ENCODE measurements at places on chromosomes 5 and 9.

GRCh38 chr5:56314529-56314928 lies 81.4 kb upstream of the ANKRD55 start:
- peak; percentile 37 for DNase-seq

GRCh38 chr5:17373406-17373805 lies 124.6 kb upstream of the TAF11L2 start:
- no peak for DNase-seq

- no peak for DNase-seq
Measured at GRCh38 chr9:127222388-127223095, 42.0 kb upstream of the GARNL3 start.

DNA sequence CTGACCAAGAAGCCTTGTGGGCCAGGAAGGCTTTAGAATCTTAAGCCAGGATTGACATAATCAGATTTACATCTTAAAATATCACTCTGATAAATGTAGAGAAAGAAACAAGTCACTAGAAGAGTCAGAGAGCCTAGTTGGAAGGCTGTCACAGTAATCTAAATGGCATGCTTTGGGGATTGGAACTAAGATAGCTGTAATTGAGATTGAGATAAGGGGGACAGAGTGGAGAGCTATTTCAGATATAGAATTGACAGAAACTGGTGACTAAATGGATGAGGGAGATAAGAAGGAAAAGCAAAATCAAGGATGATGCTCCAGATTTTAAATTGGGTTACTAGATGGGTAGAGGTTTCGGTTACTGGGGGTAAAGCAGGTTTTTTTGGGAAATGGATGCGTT lies 100.5 kb downstream of the XRCC4 start:
- DNase-seq = no peak

GRCh38 chr9:122420315-122420714 lies 49.5 kb downstream of the PTGS1 start:
- no peak for DNase-seq

- no peak for DNase-seq
Measured at GRCh38 chr9:79632705-79633104, 60.9 kb downstream of the TLE4 start.

DNA sequence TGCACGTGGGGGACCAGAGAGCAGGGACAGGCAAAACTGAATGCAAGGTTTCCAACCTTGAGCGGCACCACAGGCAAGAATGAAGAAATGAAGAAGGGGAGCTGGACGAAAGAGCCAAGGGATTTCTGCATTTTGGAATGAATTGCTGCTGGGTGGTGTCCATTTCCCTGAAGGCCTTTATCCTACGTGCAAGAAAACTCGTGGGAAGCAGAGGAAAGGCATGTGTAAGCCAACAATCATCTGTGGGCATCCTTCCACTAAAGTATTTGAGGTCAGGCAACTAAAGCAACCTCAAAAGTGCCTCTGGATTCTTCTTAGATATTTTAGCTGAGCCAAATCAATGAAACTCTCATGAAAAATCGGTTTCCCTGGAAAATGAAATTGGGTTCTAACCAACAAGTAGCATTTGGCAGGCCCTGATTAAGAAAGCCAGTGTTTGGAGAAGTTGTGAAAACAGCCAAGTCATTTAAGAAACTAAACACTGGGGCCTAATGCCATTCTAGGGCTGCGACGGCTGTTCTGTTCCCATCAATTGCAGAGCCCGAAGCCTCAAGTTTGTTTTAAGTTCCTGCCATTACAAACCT lies 4.7 kb upstream of the TGFBI start:
- DNase-seq = no peak

DNA sequence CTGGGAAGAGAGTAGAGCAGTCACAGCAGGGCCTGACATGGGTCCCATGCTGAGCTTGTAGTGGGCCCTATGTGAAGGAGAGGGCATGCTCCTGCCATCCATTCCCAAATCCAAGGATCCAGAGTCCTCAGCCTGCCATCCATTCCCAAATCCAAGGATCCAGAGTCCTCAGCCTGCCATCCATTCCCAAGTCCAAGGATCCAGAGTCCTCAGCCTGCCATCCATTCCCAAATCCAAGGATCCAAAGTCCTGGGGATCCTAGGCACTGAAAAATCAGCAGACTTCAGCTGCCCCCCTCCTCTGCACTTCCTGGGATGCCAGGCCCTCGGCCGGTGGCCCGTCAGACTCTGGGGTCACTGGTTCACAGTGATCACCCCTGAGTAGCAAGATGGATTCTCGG lies 33.6 kb downstream of the THBS4 start:
- no peak for DNase-seq

DNA sequence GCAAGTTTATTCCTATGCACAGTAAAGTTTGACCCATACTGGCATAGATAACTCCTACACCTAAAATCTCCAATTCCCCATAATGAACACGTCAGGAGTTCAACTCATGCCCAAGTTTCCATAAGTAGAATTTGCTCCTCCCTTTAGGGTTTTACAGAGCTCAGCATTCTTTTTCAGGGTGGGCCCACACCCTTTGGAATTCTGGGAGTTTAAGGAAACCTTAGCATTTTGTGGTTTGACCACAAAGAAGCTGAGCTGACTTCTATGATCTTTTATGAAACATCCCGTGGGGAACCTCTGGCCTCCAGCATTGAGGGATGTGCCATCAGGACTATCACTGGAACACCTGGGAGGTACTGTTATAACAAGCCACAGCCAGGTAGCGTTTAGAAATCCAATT lies 220.6 kb upstream of the MAP3K1 start:
- DNase-seq = no peak

DNA sequence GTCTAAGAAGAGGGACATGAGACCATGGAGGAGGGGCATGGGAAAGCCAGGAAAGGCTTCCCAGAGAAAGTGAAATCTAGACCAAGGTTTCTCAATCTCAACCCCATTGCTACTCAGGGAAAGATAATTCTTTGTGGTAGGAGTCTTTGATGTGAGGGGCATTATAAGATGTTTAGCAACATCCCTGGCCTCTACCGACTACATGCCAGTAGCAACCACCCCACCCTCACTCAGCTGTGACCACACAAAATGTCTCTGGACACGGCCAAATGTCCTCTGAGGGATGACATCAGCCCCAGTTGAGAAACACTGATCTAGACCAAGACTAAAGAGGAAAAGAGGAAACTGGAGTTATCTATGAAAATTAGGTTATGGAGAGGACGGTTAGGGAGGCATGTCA lies 298.5 kb upstream of the KIF2A start:
- no peak for DNase-seq

DNA sequence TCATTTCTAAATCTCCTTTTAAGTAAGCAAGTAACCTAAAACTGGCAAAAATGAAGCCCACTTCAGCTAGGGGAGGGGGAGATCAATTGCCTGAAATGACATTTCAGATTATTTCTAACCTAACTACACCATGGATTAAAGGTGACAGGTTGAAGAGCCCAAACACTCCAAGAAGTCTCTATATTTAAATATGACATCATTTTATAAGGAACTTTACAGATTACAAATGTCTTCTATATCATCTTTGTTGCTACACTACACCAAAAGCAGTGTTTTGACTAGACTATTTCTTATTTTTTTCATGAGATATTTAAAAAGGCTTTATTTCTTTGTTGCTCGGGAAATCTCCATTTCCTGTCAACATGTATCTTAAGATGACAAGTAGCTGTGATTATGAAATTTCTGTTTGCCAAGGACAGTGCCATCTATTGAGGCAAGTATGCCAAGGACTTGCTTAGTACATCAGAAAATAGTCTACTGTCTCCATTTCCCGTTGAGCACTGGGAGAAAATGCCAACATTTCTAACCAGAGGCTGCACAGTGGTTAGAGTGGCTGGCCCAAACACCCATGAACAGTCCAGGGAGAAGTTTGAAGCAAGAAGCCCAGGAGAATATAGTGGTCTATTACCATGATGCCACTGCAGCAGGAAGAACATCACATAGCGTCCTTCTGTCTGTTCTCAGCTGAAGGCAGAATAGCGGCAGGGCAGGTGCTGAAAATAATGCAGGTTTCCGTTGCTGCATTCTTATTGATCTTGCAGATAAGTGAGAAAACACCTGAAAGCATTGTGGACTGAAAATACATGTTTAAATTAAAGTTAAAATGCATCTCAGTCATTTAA lies 93.4 kb upstream of the ITGA2 start:
- DNase-seq = no peak

DNA sequence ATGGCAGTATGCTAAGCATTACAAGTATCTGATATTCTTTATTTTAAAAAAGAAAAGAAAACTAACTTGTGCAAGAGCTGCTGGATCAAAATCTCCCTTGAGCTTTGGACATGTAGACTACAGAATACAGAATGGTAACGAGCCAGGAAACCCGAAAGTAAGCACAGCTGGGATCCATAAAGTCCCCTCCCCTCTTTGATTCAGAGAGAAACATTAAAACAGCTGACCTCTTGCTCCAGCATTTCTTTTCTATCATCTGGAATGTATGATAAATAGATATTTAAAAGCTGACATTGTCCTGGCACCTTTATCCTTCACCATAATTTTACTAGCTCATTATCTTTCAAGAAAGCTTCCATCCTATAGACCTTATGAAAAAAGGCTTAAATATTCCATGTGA lies 28.2 kb upstream of the LPAR1 start:
- no peak for DNase-seq

GRCh38 chr9:37682951-37683350 lies 32.2 kb downstream of the FRMPD1 start:
- DNase-seq = no peak

- DNase-seq = no peak
Measured at GRCh38 chr5:60699288-60699608, 718 bp downstream of the DEPDC1B start.

DNA sequence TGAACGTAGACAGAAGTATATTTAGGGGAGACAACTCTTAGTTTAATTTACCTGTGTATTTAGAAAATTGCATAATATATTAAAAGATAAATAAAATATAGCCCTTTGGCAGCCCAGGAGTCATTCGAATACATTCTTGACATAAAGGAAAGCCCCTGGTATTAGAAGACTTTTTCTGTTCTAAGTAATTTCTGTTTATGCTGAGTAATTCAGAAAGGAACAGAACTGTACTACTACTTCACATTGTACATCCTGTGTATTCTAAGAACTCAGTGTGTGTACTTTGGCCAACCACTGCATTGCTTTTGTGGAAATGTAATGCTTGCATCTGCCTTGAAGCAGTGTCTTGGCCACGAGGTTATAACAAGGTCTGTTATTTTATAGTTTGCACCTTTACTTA lies 136.4 kb downstream of the KDM4C start:
- no peak for DNase-seq

DNA sequence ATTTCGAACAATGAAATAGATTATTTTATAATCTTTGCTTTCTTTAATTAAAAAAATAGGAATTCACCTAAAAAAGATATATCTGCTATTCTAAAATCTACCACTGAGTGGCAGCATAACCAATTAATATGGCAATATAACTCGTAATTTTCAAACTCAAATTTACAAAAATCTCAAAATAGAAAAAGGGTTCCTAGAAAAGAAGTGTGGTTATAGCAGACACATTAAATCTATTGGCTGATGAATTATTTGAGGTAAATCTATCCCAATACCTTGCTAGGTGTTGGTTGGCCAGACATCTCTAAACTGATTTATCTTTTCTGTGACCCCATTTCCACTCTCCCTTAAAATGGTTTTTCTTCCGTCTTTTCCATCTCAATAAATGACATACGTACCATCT lies 30.2 kb upstream of the NRG2 start:
- DNase-seq = no peak

DNA sequence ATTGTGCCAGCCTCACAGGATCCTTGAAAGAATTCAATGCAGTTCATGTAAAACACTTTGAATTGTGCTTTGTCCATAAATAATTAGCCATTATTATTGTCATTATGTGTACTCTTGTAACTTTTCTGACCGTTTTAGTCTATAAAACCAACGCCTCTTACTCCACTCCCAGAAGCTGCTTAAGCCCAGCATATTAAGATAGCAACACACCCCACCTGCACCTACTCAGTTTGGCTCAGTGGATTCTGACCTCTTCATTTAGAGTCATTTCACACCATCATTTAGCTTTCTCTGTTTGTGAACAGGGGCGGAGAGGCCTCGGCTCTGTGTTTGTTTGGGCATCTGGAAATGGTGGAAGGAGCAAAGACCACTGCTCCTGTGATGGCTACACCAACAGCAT lies 205.1 kb downstream of the PCSK5 start:
- DNase-seq = no peak

DNA sequence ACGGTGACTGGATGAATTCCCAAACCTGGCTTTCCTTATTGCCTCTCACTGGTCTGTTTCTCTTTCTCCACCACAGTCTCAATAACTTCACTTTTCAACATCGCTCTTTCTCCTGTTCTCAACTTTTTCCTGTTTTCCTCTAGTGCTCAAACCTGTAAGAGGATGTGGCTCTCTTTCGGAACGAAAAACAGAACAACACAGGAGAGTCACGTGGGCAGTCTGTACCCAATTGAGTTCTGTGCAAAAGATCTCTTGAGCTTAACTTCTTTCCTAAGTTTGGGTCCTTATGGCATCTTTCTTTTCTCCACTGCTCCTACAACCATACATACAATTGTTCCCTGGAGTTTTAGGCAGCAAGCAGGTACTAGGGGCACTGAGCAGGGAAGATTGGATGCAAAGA lies 8.9 kb downstream of the HAVCR1 start:
- no peak for DNase-seq

GRCh38 chr9:2675834-2676233 lies 41.5 kb upstream of the KCNV2 start:
- no peak for DNase-seq

DNA sequence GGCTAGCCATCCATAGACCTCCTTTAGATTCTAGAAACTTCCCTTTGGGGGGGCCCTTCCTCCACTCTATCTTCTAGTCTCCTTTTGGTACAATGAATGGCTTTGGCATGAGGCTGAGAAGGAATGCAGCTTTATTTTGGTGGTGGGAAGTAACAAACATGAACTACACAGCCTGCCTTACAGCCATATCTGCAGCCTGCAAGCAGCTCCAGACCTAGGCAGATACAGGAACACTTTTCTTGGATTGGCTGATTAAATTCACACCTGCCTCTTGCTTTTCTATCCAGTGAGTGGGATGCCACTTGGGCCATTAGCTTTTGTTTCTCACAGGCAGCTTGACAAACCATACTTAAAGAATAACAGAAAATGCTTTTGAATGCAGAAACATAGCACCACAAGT lies 28.2 kb downstream of the NR6A1 start:
- no peak for DNase-seq

DNA sequence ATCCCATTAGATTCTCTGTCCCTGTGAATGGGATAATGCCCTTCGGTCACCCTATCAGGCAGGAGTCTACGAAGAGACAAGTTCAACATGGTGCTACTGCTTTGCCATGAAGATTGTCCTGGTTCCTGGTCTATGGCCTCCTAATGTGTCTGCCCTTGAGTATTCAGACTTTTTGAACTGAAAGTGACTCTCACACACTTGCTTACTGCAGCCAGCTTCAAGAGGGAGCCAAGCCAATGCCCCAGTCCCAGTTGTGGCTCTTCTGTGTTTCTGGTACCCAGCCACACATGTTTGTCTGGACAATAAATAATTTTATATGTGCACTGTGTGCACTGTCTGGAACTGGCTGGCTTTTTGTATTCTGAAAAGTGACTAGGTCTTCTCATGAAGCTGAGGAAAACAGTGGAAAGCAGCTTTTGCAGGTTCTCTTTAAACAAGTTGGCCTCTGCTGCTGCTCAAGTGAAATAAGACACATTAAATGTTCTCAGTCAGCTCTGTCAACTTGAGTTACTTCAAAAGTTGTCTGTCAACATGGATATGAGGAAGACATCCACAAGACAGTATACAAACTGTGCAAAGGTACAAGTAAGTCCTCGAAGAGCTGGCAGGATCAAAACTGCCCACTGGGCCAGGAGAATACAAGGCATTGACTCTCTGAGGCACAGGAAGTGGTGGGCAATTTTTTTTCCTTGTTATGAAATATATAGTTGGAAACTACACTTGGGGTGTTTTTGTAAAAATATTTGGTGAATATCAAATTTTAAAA lies 60.0 kb downstream of the ZNF608 start:
- DNase-seq = no peak

GRCh38 chr9:94875300-94876020 lies 149.0 kb downstream of the AOPEP start:
- DNase-seq = no peak
